ENCODE measurements at places on chromosomes 2 and 18. TPM values are rescaled to one million over a fixed set of nuclear protein-coding genes. Genes with fewer than 3 reads are reported as not detected.

Gene LYG1
- polyA plus RNA-seq, result 1.7 TPM

Gene ELOA2
- polyA plus RNA-seq, result 0.06 TPM

Gene ING5
- polyA plus RNA-seq, result 34.3 TPM

Gene TLX2
- polyA plus RNA-seq, result 0.11 TPM

Gene FOXI3
- polyA plus RNA-seq, result 0.26 TPM

Gene HOXD11
- polyA plus RNA-seq, result 0.51 TPM

Gene IL1RL1
- not detected for polyA plus RNA-seq

Gene INHA
- 5.1 TPM for polyA plus RNA-seq

Gene OR6B2
- polyA plus RNA-seq, result not detected

Gene GPR155
- polyA plus RNA-seq, result 23.3 TPM
